ENCODE measurements at places on chromosomes 6 and 20.

GRCh38 chr20:3744037-3744436, 11.6 kb downstream of the HSPA12B start:
- no peaks in the 10 kb centered on the region for H3K27me3 ChIP-seq
- no peak overlapping the region for H3K4me3 ChIP-seq
- peaks cover 5% of the 10 kb centered on the region for H3K4me1 ChIP-seq
- no peak for DNase-seq
- no peak overlapping the region for H3K27ac ChIP-seq
- no peaks in the 10 kb centered on the region for H3K36me3 ChIP-seq

GRCh38 chr6:169232507-169232931, 21.1 kb downstream of the THBS2 start:
- H3K4me1 ChIP-seq = no peaks in the 10 kb centered on the region
- no peaks in the 10 kb centered on the region for H3K27me3 ChIP-seq
- H3K27ac ChIP-seq = no peak overlapping the region
- H3K36me3 ChIP-seq = no peaks in the 10 kb centered on the region

- H3K27me3 ChIP-seq = no peaks in the 10 kb centered on the region
- H3K4me1 ChIP-seq = no peaks in the 10 kb centered on the region
- no peak overlapping the region for H3K27ac ChIP-seq
Measured at GRCh38 chr6:4486568-4487315, 289.5 kb upstream of the CDYL start.

GRCh38 chr6:39790772-39791171, 1.4 kb upstream of the DAAM2 start:
- no peak for DNase-seq
- H3K36me3 ChIP-seq = no peaks in the 10 kb centered on the region
- H3K4me1 ChIP-seq = no peaks in the 10 kb centered on the region
- no peaks in the 10 kb centered on the region for H3K27me3 ChIP-seq

- no peak for DNase-seq
- H3K4me3 ChIP-seq = no peak overlapping the region
- H3K27me3 ChIP-seq = no peaks in the 10 kb centered on the region
- peaks cover 46% of the 10 kb centered on the region for H3K4me1 ChIP-seq
Measured at GRCh38 chr20:34055290-34055689, 56.8 kb downstream of the EIF2S2 start.

DNA sequence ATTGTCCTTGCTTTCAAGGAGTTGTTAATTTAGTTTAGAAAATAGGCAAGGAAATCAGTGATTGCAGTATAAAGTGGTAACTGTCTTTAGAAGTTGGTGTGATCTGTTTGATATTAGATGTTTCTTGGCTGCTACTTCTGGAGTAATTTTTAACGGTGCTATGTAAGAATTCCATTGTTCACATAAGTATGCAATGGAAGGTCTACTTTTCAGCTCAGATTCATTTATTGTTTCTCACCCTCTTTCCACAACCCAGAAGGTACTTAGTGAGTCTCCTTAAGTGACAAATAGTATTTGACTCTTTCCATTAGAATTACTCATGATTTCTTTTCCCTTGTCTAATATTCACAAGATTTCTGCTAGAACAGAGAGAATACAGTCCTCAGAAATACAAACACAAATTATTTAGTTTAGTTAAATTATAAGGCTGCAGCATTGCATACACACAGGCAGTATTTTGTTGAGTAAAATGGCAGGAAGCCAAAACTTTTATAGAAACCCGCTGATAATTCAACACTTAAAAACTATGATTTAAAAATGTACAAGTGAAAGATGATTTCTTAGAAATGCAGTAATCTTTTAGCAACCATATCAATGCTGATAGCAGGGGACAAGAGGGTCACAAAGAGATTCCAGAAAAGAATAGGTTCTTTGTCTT, 554.3 kb downstream of the CD109 start:
- no peak for DNase-seq
- H3K27me3 ChIP-seq = no peaks in the 10 kb centered on the region
- no peaks in the 10 kb centered on the region for H3K36me3 ChIP-seq
- H3K4me1 ChIP-seq = no peaks in the 10 kb centered on the region

- H3K4me1 ChIP-seq = peaks cover 5% of the 10 kb centered on the region
- no peaks in the 10 kb centered on the region for H3K27me3 ChIP-seq
- H3K36me3 ChIP-seq = no peaks in the 10 kb centered on the region
- no peak for DNase-seq
Measured at GRCh38 chr6:137843211-137843610, 23.8 kb upstream of the TNFAIP3 start.

DNA sequence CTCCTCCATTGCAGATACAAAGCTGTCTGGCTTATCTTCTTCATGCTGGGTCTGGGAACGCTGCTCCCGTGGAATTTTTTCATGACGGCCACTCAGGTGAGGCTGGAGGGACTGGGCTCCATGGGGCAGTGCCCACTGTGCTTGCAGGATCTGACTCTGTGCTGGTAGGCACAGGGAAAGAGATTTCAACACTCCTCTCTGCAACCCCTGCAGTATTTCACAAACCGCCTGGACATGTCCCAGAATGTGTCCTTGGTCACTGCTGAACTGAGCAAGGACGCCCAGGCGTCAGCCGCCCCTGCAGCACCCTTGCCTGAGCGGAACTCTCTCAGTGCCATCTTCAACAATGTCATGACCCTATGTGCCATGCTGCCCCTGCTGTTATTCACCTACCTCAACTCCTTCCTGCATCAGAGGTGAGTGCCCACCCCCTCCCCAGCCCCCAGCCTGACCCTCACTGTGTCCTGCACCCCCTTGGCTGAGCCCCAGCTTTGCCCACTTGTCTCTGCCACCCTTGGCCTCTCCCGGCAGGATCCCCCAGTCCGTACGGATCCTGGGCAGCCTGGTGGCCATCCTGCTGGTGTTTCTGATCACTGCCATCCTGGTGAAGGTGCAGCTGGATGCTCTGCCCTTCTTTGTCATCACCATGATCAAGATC, 6.1 kb downstream of the SLC29A1 start:
- no peak overlapping the region for H3K27ac ChIP-seq
- DNase-seq = peak; percentile 8
- H3K27me3 ChIP-seq = no peaks in the 10 kb centered on the region
- H3K4me1 ChIP-seq = no peaks in the 10 kb centered on the region

- H3K36me3 ChIP-seq = no peaks in the 10 kb centered on the region
- DNase-seq = no peak
- no peak overlapping the region for H3K4me3 ChIP-seq
Measured at GRCh38 chr20:10094566-10095173, 59.9 kb downstream of the ANKEF1 start.

DNA sequence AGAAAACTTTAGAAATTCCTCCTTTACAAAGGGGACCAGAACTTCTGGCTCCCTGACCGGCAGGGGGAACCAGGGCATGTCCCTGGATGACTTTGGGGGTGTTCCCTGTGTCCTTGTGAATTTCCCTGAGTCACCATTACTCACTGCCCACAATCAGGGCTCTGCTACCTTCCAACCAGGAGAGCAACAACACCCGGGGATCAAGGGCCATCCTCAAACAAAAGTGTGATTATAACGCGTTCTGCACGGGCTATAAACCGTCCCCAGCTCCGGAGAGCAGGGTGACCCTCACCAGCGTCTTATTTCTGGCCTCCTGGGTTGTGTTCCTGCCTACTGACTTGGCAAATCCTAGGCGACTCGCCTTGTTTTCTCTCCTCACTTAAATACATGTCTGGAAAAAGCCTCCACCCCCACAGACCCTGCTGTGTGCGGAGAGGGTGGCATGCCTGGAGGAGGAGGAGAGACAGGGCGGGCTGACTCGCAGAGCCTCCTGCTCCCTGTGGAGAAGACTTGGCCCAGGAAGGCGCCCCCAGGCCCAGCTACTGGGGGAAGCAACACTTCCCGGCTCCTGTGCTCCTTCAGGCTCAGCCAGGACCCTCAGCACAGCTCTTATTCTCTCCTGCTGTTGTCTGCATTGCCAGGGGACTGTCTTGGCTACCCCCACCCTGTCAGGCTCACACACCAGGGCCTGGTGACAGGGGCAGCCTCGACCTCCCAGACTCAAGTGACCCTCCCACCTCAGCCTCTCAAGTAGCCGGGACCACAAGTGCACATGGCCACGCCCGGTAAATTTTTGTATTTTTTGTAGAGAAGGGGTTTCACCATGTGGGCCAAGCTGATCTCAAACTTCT, 54.1 kb downstream of the FGD2 start:
- no peaks in the 10 kb centered on the region for H3K4me1 ChIP-seq
- no peaks in the 10 kb centered on the region for H3K36me3 ChIP-seq
- no peak for DNase-seq

DNA sequence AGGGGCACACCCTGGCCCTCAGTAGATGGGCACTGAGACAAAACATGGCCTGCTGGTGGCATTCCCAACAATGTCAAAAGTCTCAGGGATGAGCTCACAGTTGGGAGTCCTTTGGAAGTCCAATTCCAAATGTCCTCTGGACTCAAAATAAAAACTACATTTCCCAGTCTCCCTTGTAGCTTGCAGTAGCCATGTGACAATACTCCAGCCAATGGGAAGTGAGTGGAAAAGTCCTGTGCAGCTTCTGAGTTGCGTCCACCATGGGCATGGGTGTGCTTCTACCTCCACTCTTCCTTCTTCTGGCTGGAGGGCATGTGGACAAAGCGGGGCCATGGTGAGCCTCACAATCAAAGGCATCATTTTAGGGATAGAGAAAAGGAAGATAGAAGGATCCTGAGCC, 5.8 kb upstream of the ADAM33 start:
- H3K4me3 ChIP-seq = no peak overlapping the region
- H3K36me3 ChIP-seq = no peaks in the 10 kb centered on the region
- no peaks in the 10 kb centered on the region for H3K27me3 ChIP-seq

GRCh38 chr6:10552270-10552810, 31.2 kb downstream of the GCNT2 start:
- no peaks in the 10 kb centered on the region for H3K27me3 ChIP-seq
- H3K4me3 ChIP-seq = no peak overlapping the region
- H3K4me1 ChIP-seq = no peaks in the 10 kb centered on the region
- no peak for DNase-seq

DNA sequence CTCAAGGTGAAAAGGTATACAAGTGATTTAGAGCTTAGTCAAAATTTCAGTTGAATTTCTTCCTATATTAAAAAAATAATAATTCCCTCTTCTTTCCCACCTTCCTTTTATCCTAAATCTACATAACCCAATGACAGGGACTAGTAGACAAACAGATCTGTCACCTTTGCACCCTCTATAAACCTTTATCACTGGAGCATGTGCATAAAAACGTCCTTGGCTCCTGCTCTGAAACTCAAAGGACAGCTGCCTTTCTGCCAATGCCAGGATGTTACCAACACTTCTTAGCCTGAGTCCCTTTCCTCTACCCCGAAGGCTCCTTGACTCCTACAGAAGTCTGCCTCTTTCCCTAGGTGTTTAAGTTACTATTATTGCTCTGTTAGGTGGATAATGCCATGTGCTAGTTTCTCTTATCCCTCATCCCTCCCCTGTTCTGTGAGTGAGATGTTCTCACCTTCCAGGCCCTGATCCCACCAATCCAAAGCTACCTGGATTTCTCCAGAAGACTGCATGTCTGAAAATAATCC, 4.3 kb downstream of the CLVS2 start:
- no peaks in the 10 kb centered on the region for H3K27me3 ChIP-seq
- H3K4me1 ChIP-seq = no peaks in the 10 kb centered on the region
- no peak overlapping the region for H3K4me3 ChIP-seq
- H3K36me3 ChIP-seq = no peaks in the 10 kb centered on the region
- no peak for DNase-seq

GRCh38 chr6:14381829-14382677, 264.5 kb downstream of the CD83 start:
- DNase-seq = no peak
- H3K27ac ChIP-seq = no peak overlapping the region
- H3K4me3 ChIP-seq = no peak overlapping the region
- no peaks in the 10 kb centered on the region for H3K36me3 ChIP-seq
- H3K27me3 ChIP-seq = no peaks in the 10 kb centered on the region

DNA sequence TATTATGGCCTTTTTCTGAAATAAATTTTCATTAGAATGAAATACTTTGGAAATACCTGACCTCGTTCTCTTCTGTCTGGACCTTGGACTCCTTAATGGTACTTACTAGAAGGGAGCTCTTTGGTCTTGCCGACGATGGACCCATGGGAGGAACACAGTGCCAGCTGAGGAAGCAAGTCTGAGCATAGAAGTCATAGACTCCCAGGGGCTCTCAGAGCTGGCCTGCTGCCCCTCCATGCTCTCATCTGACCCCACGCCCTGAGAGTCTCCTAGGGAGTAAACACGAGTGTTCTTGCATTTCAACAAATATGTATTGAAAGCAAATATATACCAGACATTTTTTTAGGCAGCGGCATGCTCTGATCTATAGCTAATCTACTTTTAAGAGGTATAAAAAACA, 87.8 kb downstream of the PLEKHG1 start:
- H3K36me3 ChIP-seq = no peaks in the 10 kb centered on the region
- no peak for DNase-seq
- no peaks in the 10 kb centered on the region for H3K27me3 ChIP-seq

DNA sequence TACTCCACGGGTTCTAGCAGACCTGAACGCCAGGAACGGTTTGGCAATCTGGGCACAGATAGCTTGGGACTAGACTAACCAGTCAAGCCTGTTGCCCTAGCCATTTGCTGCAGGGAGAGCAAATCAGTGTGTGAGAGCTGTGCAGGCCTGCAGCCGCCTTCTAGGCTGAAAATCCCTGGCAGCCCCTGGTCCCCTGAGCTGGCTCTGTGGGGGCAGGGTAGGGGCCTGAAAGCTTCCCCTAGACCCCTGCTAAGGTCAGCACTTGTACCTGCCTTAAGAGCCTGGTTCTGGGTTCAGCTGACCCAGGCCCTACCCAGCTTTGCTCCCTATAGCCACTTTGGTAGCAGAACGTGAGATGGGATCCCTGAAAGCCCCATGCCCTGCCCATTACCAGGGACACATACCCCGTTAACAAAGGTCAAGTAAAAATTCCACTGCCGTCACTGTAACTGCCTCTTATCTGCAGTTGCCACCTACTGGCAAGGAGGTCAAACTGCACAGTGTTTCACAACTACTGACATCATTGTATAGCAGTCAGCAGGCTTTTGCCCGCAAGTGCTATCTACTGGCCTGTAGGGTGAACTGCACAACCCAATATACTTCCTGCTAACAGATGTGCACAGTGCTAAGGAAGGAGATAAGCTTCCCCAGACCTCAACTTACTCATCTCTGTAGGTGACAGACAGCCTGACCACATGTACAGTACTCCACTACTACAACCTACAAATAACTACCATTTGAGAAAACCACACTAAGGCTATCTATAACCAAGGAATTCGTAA, 95.1 kb upstream of the OLIG3 start:
- no peaks in the 10 kb centered on the region for H3K36me3 ChIP-seq
- no peak overlapping the region for H3K27ac ChIP-seq
- no peaks in the 10 kb centered on the region for H3K27me3 ChIP-seq
- peak; percentile 39 for DNase-seq

- no peaks in the 10 kb centered on the region for H3K4me1 ChIP-seq
- no peak overlapping the region for H3K27ac ChIP-seq
- DNase-seq = no peak
- H3K36me3 ChIP-seq = no peaks in the 10 kb centered on the region
- no peak overlapping the region for H3K4me3 ChIP-seq
- H3K27me3 ChIP-seq = peaks cover 58% of the 10 kb centered on the region
Measured at GRCh38 chr6:27546522-27546921, 73.6 kb upstream of the ZNF184 start.
